ENCODE measurements at places on chromosomes 2 and 18.

GRCh38 chr18:57764995-57765394 lies 38.1 kb downstream of the ATP8B1 start:
- no peak for DNase-seq

DNA sequence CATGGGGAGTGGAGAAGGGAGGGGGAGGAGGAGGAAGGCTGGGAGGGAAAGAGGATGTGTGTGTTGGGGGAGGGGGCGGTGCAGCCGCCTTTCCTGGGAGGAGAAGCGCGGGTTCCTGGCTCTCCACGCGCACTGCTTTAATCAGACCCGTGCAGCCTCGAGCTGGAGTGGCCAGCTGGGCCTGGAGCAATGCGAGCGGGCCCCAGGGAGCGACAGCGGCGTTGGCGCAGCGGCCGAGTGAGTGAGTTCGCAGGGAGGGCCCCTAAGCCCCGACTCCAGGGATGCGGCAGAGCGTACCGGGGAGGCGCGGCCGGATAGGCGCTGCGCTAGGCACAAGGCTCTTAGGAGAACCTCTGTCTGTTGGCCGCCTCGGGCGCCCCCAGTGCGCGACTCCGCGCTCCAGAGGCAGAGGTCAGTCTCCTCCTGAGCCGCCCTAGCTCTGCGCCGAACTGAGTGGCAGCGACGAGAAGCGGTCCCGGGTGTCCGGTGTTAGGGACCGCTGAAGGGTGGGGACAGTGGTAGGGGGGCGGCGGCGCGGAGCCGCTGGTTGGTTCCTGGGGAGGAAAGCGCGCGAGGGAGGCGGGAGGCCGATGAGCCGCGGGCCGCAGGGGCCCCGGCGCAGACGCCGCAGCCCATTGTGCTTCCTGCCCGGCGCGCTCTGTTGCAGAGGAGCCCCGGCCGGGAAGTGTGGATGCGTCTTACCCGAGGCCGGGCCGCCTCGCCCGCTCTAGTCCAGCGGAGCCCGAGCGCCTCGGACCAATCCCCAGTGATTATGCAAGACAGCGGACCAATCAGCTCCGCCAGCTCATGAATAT lies 455 bp upstream of the DLX1 start:
- DNase-seq, result peak; percentile 73

- DNase-seq, result no peak
Observed at GRCh38 chr2:83368916-83369315, 1090.2 kb downstream of the SUCLG1 start.

DNA sequence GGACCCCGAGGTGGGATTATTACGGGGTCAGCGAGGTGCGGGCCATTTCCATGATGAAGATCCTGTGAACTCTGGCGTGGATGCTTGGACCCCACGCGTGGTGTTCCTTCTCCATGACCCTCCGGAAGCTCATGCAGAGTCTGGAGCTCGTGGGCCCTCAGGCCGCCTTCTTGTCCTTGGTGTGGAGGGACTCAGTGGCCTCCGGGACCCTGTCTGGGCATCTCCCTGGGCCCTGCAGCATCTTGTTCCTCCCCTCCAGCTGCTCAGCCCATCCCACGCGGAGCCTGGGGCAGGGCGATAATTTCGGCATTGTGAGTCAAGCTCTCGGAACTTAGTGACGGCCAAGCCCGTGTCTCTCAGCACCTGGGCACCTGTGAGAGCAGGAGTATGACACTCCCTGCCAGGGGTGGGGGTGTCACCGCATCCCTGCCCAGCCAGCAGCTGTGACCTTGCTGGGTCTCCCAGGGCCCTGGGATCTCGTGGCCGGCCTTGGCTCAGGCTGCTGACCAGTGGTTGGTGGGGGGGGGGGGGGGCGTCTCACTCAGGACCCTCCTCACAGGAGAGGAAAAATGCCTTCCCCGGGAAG lies 24.6 kb downstream of the RTP5 start:
- DNase-seq, result no peak

DNA sequence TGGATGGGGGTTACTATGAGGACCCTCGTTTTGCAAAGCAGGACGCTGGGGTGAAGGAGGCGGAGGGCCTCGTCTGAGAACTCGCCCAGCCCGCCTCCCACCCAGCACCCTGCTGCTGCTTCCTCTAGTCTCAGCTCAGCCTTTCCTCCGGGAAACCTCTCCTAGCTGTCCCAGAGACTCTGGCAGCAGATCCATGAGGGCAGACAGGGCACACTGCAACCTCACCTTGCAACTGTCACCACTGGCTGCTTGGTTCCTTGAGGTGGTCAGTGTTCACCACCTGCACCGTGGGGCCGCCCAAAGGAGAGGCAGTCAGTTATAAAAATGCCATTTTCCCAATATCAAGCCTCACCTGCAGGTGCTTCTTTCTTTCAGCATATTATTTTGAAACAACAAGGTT lies 45.6 kb downstream of the PARD6G start:
- no peak for DNase-seq

- no peak for DNase-seq
Observed at GRCh38 chr2:159088906-159089305, 120.5 kb downstream of the TANC1 start.

DNA sequence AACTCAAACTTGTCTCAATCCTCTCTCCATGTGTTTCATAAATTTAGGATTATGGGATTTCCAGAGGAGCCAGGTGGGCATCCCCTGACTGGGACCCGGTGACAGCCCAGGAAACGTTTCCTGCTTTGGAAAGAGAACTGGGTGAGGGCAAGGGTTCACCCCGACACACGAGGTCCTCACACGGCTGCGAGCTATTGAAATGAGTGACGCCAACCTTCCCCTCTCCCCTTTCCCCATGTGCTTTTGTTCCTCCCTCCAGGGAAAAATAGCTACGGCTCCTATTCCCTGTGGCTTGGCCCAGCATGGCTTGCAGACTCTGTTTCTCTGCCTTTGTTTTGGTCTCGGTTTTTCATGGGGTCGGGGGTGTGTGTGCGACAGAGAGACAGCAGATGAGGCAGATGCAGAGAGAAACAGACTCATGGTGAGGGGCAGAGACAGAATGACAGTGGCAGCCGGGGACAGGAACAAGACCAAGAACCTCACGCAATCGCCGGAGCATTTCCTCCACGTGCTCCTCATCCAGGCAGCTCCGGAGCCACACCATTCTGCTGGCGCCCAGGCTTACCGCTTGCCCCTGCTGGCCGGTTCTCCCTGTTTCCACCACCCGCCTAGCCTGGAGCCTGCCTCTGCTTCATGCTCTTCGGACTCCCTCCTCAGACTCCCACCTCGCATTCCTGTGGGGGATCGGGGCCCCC lies 238.5 kb downstream of the DYSF start:
- DNase-seq, result no peak

DNA sequence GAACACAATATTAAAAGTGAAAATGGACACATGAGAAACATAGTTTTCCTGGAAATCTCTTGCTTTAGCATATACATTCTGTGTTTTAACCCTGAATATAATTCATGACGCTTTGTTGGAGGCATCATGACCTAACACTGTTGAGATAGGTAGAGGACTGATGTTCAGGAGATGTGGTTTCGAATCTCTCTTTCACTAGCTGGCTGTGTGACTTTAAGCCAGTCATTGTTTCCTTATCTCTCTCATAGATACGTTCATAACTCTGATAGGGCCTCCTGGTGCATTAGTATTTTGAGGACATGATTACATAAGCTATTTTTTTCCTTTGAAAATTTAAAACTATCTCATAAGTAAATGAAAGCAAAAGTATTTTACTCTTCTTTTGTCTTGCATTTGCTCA lies 179.0 kb upstream of the DTNA start:
- DNase-seq, result no peak

- no peak for DNase-seq
Observed at GRCh38 chr2:240322991-240323390, 112.5 kb upstream of the GPC1 start.

GRCh38 chr18:21759836-21760235 lies 19.2 kb downstream of the MIB1 start:
- DNase-seq, result no peak

GRCh38 chr2:230939066-230939591 lies 14.1 kb upstream of the GPR55 start:
- no peak for DNase-seq

- DNase-seq, result no peak
Observed at GRCh38 chr2:233418052-233418760, 63.9 kb downstream of the DGKD start.

- no peak for DNase-seq
Observed at GRCh38 chr2:184596819-184597411, 1.4 kb upstream of the ZNF804A start.

GRCh38 chr2:234670052-234670451 lies 173.2 kb upstream of the ARL4C start:
- DNase-seq, result no peak

- DNase-seq, result no peak
Observed at GRCh38 chr2:233708942-233709341, 3.8 kb upstream of the UGT1A5 start.

- DNase-seq, result no peak
Observed at GRCh38 chr2:215450188-215451011, 14.5 kb upstream of the FN1 start.

GRCh38 chr18:64110692-64111480 lies 38.0 kb downstream of the LINC00305 start:
- DNase-seq, result no peak

- DNase-seq, result peak; percentile 60
Observed at GRCh38 chr2:191061381-191061980, 47.5 kb upstream of the STAT1 start.

GRCh38 chr2:88959480-88960204 lies 268.2 kb downstream of the RPIA start:
- no peak for DNase-seq

DNA sequence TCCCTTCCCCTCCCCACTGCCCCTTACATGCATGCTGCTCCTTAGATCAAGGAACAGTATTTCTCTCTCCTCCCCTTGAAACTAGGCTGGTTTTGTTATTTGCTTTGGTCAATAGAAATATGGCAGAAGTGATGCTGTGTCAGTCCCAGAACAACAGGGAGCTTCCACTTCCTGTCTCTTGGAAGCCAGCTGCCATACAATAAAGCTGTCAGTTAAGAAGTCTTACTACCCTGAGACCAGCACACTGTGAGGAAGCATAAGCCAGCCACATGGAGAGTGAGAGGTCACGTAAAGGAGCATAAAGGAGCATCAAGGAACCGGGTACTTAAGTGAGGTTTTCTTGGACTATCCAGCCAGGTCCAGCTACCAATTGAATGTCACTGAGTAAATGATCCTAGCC lies 126.6 kb downstream of the NOL4 start:
- DNase-seq, result no peak

DNA sequence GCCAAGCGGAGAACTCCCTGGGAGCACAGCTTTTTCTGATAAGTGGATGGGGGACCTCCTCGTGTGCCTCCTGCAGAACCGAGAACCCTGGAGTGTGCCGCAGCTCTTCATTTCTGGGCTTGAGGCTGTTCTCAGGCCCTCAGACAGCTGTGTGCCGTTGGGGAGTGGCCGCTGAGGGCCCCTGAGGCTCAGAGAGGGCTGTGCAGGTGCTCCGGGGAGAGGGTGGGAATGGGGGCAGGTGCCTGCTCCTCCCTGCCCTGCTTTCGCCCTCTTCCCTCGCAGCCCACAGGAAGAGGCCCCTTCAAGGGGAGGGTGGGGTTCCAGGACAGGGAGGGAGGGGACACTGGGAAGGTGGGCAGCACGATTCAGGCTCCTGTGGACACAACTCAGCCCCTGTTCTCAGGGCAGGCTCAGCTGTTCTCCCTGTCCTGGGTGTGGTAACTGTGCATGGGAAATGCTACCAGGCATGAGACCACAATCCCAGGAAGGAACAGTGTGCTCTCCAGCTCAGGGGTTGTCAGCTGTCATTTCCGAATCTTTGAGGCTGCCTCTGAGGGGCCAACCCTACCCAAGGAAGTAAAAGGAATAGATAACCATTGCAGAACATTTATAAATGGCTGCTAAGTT lies 11.3 kb downstream of the LCT start:
- DNase-seq, result no peak

DNA sequence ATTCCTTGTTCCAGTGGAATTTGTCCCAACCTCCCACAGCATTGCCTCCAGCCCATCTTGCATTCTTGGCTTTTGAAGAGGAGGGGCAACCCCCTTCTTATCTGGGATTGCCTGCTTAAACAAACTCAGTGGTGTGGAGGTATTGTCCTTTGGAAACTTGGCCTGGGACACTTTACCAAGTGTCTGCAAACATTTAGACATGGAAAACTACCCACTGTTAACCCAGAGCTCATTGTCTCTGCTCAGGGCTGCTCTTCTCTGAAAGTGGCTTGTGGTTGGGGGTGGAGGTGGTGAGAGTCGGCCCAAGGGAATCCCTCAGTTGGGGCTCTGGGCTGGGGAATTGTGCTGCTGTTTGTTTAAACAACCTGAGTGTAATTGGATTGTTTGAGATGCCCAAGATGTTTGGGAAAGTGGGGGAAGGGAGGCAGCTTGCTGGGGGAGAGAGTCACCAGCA lies 178.3 kb upstream of the GATA6 start:
- no peak for DNase-seq

- no peak for DNase-seq
Observed at GRCh38 chr18:40235836-40236235, 1719.2 kb upstream of the PIK3C3 start.

DNA sequence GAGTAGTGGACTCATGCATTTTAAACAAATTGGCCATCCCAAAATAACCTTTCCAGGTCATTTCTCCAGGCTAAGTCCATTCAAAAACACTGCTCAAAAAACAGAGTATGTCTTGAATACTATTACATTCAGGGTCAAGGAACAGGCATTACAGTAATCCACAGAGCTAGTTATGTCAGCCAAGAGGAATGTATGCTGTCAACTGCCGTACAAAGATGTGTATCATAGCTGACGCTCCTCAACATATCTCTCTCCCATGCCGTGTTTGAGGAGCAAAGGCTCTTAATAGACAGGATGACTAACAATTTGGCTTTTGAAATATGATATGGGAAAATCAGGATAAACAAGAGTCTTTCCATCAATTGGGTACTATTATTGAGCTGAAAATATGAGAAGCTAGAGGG lies 68.8 kb upstream of the KCTD1 start:
- no peak for DNase-seq

DNA sequence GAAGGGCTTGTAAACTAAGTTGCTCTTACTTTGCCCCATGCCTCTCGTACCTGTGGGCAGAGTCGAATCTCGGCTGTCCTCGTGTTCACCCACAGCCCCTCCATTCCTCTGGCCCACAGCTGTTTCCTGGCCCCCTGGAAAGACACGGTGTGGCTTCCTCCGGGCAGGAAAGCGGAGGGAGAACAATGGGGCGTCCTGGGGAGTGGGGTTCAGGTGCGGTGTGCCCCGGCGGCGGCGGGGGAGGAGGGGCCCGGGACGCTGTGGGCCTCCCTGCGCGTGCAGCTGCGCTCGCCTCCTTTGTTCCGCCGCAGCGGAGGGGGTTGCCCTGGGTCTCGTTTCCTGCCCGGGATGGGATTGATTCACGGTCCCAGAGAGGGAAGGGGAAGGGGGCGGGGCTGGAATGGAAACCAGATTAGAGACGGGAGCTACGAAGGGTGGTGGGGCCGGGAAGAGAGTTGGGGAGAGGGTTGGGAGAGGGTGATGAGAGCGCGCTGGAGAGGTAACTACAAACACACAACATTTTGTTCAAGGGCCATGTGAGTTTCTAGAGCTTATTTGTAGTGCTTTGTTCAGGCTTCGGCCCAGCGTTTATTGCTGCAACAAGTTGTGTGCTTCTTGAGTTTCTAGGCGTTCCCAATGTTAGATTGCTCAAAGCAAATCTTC lies 796 bp downstream of the MYO1B start:
- DNase-seq, result peak; percentile 11

Measured in activated CD4-positive, alpha-beta T cell treated with anti-CD3 and anti-CD28 coated beads, Interleukin-2, Interleukin-4, amounts not matched to agents 100 ng/mL and 50 ng/mL, durations not matched to agents 16 hours and 8 hours (primary cell).